NCI-H69 (cell line): ENCODE measurements at places on chromosomes 13 and 19.

DNA sequence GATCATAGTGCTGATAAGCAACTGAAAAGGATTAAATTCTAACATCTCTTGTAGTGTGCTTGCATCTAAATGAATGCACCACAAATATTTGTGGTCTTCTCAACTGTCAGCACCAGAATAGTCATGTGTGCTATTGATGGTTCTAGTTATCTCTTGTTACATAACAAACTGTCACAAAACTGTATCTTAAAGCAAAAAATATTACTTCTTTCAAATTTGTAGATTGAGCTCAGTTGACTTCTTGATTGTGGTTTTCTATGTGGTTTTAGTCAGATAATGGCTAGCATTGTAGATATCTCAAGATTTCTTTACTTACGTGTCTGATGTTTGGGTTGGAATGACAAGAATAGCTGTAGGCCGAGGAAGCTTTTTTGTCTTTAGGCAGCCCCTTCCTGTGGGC is 431.3 kb downstream of the SLITRK6 start:
- no peak for DNase-seq

DNA sequence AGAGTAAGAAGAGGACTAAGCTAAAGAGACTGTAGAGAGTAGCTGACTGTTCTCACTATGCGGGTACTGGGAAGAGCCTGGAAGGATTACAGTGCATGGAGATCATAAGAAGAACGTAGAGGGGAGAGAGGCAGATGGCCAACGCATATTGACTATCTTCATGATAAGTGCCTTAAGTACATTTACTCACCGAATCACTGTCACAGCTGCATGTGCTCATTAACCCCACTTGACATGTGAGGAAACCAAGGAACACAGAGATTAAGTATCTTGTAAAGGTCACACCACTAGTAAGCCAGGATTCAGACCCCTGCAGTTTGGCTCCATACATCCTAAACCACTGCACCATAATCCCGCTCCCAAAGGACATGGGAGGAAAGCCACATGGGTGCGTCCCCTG is 34.1 kb downstream of the SMAD9 start:
- peak; percentile 78 for DNase-seq

DNA sequence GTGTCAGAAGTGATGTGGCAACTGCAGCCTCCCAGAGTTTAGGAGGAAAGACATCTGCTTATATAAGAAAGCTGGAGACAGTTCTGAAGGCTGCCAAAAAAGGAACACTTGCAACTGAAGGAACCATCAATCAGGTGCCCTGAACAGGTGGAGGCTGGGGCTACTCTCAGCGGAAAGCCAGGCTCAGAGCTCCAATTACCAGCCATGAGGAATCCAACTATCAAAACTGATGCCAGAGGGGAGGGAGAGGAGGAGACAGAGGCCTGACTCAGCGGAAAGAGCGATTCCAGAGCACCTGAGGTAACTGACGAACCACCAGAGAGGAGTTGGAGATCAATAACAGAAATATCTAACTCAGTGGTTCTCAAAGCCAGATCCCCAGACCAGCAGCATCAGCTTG is 24.3 kb downstream of the LEUTX start:
- DNase-seq, result peak; percentile 55

DNA sequence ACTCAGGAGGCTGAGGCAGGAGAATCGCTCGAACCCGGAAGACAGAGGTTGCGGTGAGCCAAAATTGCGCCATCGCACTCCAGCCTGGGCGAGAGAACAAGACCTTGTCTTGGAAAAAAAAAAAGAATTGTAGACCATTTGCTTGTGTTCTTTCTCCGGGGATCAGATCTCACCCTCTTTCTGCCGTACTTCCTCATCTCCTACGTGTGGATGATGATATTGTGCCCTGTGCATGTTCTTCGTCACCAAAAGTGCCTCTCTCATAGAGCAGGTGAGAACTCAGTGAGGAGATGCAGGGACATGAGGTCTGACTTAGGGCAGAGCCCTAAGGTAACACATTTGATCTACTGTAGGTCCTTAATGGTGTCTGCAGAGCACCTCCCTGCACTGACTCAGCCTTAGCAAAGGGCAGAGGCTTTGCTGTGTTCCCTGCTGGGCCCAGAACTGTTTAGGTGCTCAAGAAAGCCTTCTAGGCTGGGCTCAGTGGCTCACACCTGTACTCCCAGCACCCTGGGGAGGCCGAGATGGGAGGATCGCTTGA is 1.3 kb downstream of the APOC2 start:
- DNase-seq, result no peak

- DNase-seq, result no peak
Measured at GRCh38 chr13:85535316-85536084, 263.7 kb downstream of the SLITRK6 start.

- DNase-seq, result no peak
Measured at GRCh38 chr19:11172576-11172975, 17.0 kb upstream of the SPC24 start.

GRCh38 chr13:97248243-97248642 is 26.1 kb downstream of the MBNL2 start:
- peak; percentile 20 for DNase-seq

GRCh38 chr19:2827840-2828489 is 8.3 kb downstream of the ZNF554 start:
- DNase-seq, result no peak

GRCh38 chr19:48210005-48210404 is 39.5 kb downstream of the ZSWIM9 start:
- DNase-seq, result no peak

DNA sequence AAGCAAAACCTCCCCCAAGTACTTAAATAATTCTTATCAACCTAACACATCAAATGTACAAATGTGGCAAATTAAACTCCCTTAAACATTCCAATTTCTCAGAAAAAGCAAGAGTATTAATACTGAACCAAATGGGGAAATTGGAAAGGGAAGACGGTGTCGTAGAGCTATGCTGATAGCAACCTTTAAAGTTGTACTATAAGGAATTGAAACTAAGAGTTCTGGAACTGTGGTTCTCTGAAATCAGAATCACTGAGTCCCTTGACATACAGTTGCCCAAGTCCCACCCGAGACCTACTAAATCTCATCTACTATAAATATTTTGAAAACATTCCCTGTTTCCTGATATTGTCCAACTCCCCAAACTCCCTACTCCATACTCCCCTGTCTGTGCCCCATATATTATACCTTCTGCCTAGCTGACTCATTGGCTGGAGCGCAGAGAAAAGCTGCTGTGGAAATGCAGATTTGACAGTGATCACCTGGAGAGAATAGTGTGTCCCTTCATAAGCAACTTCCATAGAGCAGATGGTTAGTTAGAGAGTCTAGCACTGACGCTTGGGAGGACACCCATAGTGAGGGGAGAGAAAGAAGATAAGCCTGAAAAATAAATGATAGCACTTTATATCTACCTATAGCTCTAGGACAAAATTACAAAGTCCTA is 51.4 kb upstream of the ITM2B start:
- no peak for DNase-seq

DNA sequence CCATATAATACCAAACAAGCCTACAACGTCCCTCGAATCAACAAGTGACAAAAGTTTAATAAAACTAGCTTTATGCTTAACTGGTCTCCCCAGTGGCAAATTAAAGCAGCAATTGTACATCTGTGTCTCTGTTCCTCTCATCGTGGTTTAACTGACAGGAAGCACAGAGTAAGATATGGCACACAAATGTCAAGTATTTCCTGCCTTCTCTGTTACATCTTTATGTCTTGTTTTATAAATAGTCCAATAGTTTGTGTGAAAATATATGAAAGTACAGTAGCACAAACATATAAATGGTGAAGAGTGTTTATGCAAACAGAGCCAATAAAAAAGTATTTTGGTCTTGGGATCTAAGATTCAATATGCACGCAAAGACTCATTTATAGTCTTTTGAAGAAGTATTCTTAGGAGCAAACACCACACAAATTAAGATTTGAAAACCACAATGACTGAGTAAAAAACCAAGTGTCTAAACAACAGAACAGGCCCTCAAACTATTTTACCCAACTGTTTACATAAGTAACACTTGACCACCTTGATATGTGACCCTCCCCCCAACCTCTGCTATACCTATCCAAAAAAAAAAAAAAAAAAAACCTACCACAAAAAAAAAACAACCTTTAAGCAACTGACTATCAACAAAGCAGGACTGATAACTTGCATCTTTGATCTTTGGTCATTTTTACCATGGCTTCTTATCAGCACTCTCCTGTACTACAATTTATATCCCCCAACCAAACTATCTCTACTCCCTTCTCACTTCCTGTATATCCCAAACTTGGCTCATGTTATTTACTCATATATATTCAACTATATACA is 14.0 kb downstream of the ELF1 start:
- DNase-seq, result no peak

DNA sequence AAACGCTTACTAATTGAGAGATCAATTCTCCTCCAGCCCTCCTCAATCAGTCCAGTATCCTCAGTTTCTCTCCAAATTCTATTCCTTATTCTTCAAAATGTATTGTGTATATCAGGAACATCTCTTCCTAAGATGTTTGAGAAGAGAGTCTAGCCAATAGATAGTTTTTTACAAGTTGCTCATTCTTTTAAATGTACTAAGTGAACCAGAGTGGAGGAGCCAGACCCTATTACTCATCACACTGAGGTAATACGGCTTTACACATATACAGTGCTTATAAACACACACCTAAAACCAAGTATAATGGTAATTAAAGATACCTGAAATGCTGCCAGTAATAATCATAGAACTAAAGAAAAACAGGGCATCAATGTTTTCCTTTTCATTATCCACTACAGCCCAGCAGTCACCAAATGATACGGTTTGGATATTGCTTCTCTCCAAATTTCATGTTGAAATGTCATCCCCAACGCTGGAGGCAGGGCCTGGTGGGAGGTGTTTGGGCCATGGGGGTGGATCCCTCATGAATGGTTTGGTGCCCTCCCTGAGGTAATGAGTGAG is 45.2 kb upstream of the HMGB1 start:
- peak; percentile 24 for DNase-seq

DNA sequence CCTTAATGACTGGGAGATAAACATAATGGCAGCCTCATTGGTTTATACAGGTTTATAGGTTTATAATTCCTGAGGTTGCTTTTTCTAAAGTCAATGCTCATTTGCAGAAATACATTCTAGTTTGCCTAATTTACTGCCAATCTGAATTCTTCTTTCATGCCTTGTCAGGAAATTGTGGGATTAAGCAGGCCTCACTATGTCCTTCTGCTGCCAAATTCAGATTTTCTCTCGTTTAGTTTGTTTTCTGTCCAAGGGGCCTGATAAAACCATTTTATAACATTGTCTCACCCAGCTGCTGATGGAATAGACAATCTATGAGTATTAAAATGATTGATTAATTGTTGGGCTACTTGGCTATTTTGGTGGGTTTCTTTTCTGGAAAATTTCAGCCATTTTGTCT is 42.4 kb upstream of the OBI1 start:
- no peak for DNase-seq

GRCh38 chr19:14764401-14764800 is 14.0 kb downstream of the ADGRE2 start:
- DNase-seq, result no peak

DNA sequence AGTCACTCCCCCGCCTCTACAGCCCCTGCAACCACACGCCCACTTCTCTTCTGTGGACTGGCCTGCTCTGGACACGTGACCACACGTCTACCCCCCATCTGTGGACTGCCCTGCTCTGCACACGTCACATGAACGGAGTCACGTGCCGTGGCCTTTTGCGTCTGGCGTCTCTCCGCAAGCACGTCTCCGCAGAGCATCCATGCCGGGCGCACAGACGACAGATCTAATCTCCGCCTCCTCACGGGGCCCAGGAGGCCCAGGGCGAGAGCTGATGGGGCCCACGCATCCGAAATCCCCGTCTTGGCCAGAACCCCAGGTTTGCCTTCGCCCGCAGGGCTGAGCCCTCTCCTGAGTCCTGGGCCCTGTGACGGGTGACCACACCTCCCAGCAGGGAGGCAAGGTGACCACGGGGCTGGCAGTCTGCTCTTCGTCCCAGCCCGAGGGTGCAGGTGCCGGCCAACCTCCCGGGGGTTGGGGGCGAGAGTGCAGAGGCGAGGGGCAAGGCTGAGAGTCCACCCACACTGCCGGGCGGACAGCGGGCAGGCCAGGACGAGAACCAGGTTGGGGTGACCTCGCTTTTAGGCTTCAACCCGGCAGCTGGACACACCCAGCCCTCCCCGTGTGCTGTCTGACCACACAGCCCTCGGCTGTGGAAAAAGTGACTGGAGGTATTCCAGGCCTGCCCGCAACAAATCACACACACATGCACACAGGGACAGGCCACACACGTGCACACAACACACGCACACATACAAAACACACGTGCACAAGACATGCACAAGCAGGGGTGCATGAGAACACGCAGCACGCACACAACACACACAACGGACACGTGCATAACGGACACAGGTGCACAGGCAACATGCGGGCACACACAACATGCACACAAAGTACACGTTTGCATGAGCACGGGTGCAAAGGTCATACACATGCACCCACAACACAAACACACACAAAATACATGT is 3.9 kb downstream of the SBNO2 start:
- no peak for DNase-seq

DNA sequence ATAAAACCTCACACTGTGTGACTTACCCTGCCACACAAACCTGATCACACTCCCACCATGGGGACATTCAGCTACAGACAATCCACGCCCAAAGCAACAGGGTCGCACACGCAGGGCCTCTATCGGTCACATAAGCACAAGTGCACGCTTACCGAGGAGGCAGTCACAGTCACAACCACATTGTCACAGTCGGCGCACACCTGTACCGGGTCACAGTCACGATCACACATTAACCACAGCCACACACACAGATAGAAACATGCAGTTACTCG is 579 bp downstream of the ZNF566 start:
- DNase-seq, result peak; percentile 76

DNA sequence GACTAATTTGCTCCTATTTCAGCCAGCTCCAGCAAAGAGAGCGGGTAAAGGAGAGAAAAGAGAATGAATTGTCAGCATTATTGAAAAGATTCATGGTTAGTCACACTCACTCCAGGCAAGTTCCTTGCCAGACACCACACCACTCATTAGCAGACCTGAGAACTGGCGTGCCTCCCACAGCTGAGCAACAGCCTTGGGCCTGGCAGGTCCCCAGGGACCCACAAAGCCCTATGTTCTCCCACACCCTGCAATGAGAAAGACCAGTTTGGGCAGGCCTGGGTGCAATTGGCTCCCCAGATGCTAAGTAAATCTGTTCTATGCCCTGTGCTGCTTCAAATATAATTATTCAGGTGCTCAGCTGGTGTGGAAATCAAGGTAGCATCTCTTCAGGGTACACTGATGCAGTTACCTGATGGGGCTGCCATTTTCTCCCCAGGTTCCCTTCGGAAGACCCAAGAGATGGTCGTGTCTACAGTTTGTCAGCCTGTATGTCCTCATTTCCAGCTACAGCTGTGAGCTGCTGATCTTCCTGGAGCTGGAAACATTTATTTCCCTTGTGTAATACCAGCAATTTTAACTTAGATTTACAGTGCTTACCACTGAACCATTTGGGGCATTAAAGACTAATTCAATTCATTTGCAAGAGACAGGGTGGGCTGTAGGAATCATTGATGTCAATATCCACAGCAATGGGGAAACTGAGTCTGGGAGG is 405.0 kb downstream of the COG6 start:
- peak; percentile 27 for DNase-seq

GRCh38 chr19:14432791-14433553 is at the start of gene PKN1:
Gene PKN1 (plus strand): TSS chr19:14433306. CDS start chr19:14433522, 216 bp downstream.
- DNase-seq, result peak; percentile 87
